Right atrium auricular region (tissue), 2 donors: ENCODE measurements at places on chromosomes 12 and 14.

- DNase-seq: no peak
Measured at GRCh38 chr14:25406818-25407217, 356.9 kb upstream of the STXBP6 start.

GRCh38 chr14:55950135-55950534 lies 168.1 kb upstream of the PELI2 start:
- DNase-seq: no peak

GRCh38 chr14:41605550-41606281 lies 960 bp upstream of the LRFN5 start:
- no peak for DNase-seq

GRCh38 chr12:9761419-9761781 lies 699 bp upstream of the CD69 start:
- DNase-seq: no peak

DNA sequence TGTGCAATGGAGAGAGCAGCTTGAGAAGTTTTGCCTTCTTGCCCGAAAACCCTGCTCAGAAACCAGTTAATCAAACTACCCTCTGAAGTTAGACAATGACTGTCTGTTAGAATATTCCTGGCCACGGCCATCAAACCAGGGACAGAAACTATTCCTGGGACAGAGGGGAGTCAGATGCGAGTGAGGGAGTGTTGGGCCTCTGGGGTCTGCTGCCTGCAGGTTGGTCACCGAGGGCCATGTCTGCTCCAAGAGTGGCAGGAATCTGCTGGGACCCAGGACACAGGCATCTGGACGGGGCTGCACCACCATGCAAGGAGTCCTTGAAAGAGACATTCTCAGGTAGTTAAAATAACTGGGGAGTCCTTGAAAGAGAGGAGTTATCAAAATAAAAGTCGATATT lies 16.9 kb upstream of the EIF2B2 start:
- no peak for DNase-seq

GRCh38 chr12:27981874-27982273 lies 9.3 kb upstream of the PTHLH start:
- no peak for DNase-seq

- no peak for DNase-seq
Measured at GRCh38 chr12:79411791-79412190, 279.0 kb downstream of the PAWR start.

- no peak for DNase-seq
Measured at GRCh38 chr14:60204843-60205774, 39.9 kb upstream of the DHRS7 start.

GRCh38 chr12:110183386-110183785 lies 59.2 kb downstream of the IFT81 start:
- DNase-seq: no peak

DNA sequence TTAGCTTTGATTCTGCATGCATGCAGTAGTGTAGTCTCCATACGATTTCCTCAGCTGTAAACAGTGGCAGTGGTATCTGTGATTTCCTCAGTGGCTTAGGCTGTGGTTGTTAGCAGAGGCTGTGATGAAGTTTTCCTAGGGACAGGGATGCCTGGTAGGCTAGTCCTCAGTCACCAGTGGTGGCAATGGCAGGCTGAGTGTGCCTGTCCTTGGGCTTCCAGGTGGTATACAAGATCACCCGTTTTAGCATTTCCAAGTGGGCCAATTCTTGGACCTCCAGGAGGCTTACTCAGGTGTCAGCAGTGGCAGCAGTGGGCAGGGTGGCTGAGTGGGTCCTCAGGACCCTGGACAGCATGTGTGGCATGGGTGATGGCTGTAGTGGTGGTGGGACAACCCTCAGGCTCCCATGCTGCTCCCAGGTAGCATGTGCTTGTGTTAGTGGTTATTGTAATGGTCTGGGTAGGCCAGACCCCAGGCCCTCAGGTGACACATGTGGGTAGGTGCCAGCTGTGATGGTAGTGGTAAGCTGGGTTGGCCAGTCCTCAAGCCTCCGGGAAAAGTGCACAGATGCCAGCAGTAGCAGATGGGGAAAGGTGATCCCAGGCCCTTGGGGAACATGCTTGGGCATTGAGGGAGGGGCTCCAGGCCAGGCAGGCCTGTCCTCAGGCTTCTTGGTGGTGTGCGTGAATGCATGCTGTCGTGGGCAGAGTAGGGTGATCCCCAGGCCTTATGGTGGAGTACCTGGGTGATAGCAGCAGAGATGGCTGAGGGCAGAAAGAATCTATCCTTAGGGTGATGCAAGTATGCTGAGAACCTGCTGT lies 146.5 kb downstream of the PAPOLA start:
- DNase-seq: no peak
